ENCODE measurements at places on chromosomes 11 and 22.

DNA sequence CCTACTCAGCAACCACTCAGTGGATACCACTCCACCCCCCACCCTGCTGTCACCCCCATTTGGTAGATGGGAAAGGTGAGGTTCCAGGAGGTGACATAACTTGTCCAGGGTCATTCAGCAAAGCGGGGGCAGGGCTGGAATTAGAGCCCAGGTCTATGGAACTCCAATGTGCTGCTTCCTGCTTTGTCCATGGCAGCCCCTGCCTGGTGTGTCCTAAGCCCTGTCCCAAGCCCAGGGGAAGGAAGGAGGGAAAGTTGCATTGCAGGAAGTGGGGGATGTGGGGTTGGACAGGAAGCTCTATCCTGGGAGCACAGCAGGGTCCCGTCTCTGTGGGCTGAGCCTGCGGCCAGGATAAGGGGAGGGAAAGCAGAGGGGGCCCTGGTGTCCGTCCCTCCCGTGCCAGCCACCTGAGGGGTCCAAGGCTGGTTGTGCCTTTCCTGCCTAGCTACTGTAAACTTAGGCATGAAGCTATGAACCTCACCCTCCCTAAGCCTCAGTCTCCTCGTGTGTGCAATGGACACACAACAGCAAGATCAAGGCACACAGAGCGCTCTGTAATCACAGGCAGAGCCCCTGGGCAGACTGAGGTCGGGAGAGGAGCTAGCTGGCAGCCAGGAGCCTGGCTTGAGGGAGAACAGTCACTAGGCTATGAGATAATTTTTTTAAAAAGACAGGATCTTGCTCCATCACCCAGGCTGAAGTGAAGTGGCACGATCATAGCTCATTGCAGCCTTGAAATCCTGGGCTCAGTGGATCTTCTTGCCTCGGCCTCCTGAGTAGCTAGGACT is 12.9 kb downstream of the GAL3ST1 start:
- DNase-seq = no peak

DNA sequence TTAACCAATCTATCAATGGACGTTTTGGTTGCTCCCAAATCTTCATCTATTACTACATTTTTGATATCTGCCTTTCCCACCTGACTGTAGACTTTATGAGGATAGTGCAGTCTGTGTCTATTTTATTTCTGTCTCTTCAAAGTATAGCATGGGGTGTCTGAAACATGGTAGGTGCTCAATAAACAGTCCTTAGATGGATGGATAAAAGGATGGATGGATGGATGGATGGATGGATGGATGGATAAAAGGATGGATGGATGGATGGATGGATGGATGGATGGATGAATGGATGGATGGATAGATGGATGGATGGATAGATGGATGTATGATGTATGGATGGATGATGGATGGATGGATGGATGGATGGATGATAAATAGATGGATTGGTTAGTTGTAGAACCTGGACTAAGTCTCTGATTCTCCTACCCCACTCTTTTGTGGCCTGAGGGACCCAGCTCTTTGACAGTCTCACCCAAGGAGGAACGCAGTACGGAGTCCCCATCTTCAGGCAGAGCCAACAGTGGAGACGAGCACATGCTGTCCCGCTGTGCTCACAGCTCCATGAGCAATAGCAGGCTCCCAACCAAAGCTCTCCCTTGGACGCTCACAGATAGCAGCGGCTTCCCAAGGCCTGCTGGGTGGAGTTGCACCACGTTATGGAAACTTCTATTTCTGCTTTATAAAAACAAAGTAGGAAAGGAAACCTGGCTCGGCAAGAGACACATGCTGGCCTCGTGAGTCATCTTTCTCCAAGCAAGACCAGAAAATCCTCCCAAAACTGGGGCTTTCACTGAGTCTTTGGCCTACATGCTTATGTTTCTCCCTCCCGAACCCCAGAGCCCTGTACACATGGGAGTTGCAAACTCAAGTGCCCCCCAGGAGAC is 448.0 kb downstream of the MIAT start:
- DNase-seq = no peak

DNA sequence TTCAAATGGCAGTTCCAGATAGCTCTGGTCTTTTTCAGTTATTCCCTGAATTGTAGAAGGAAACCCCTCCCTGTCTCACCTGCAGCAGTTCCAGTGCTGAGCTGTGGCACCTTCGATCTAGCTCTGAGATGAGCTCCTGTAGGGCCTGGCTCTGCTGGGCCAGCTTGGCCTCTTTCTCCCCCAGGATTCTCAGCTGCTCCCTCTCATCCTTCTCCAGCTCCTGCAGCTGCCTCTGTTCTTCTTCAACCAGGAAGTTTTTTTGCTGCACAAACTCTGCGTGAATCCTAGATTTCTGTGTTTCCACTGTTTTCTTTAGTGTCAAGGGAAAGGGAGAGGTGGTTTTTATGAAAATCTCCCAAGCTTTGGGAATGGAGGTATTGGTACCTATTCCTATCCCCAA is 5.3 kb downstream of the TRIM21 start:
- no peak for DNase-seq

- DNase-seq = no peak
These were observed 94.7 kb downstream of the GGTLC2 start for GRCh38 chr22:22738959-22739585.

GRCh38 chr22:45130891-45131290 is 32.8 kb upstream of the NUP50 start:
- DNase-seq = no peak

- peak; percentile 36 for DNase-seq
These were observed 26.7 kb downstream of the ZBTB16 start for GRCh38 chr11:114085965-114086793.

- no peak for DNase-seq
These were observed 331.4 kb downstream of the DLG2 start for GRCh38 chr11:85295694-85296271.

GRCh38 chr11:112129656-112130055 is 34.2 kb downstream of the IL18 start:
- no peak for DNase-seq

Data from NCI-H1417 treated with DMSO at 0.1 percent for 48 hours (cell line).